Globus pallidus (tissue), 1 donor: ENCODE measurements at places on chromosomes 13 and 19.

GRCh38 chr19:10078329-10078728, 7.8 kb upstream of the SHFL start:
- no peak for DNase-seq

DNA sequence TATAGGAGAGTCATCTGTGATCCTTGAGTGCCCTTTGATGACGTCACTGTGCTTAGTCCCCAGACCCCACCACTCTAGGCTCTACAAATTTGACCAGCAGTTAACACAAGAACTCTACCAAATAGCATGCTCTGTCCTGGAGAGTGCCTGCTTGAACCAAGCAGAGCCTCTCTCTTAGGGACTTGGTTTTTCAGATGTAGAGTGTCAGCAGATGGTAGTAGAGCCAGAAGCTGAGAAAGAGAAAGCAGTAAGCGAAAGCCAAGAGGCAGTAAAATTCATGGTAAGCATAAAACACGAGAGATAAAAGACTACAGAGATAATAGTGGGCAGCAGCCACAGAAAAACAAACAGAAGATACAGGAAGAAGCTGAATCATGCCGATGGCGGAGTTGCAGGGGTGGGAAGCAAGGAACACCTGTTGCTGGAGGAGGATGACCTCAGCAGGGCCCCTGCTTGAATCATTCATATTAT, 193.3 kb downstream of the SLC7A1 start:
- no peak for DNase-seq

- no peak for DNase-seq
Measured at GRCh38 chr19:19305696-19306095, 14.6 kb downstream of the SUGP1 start.

DNA sequence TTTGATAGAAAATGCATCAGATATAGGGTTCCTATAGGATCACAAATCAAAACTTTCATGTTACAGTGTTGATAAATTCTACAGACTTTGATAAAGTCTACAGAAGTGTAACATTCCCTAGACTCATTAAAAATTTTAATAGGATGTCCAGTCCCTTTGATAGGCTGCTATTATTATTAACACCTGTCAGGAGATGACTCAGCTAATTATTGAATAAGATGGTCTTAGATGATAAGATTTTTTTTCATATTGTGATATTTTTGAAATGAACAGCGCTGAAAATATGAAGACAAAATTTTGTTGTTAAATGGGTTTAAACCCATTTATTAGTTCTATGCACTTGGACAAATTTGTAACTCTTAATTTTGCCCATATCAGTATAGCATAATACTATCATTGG, 356.8 kb upstream of the SLITRK1 start:
- no peak for DNase-seq

- no peak for DNase-seq
Measured at GRCh38 chr19:40933025-40933424, 51.0 kb upstream of the CYP2A7 start.

- DNase-seq, result peak; percentile 46
Measured at GRCh38 chr13:51785712-51786424, 18.1 kb downstream of the DHRS12 start.

DNA sequence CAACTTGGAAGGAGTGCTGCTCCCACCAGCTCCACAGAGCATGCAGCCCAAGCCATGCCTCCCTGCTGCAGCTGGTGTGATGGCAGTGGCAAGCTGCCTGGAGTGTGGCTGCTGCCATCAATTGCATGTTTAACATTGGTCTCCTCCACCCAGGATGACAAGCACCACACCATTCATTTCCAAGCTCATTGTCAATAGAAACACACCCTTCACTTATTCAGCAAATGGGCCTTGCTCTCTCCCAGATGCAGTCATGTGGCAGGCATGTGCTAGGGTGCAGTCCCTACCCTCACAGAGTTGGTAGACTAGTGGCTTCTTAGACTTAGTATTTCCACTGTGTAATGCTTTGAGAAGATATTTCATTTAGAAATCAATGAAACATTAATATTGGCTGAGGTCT, 70.8 kb upstream of the FGF14 start:
- DNase-seq, result no peak

DNA sequence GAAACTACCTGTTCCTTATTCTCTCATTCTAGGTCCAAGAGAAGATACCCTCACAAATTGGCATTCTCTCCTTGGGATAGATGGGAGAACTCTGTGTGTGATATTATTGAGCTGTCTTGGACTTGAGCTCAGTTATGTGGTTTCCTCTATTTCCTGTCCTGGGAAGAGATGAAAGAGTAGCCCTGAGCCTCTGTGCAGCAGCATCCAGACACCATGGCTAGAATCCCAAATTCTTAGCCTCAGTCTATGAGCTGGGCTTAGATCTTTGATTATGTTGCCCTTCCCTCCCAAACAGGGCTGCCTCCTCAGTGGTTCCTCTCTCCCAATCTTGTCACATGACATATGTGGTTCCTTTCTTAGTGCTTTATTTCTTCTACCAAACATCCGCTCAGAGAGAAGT, 290.7 kb downstream of the SPRY2 start:
- DNase-seq, result no peak

DNA sequence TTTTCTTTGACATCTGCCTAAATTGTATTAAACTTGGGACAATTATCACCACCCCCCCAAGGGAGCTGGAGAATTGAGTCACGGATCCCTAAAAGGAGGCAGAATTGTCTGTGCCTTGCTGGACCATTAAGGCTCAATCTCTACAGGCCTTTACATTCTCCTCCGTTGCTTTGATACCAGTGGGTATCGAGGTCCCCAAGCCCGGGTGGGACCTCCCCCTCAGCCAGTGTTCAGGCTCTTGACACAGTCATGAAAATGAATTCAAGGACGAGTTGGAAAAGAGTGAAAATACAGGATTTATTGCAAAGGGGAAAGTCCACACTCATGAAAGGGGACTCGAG, 5.6 kb downstream of the PPP1R15A start:
- no peak for DNase-seq

- DNase-seq, result no peak
Measured at GRCh38 chr13:27496536-27497273, 46.3 kb upstream of the MTIF3 start.

GRCh38 chr13:32165796-32166195, 134.2 kb downstream of the FRY start:
- DNase-seq, result peak; percentile 75

GRCh38 chr13:20049558-20050473, 91.3 kb downstream of the ZMYM2 start:
- no peak for DNase-seq

GRCh38 chr19:33456845-33457220, 64.8 kb downstream of the PEPD start:
- no peak for DNase-seq

DNA sequence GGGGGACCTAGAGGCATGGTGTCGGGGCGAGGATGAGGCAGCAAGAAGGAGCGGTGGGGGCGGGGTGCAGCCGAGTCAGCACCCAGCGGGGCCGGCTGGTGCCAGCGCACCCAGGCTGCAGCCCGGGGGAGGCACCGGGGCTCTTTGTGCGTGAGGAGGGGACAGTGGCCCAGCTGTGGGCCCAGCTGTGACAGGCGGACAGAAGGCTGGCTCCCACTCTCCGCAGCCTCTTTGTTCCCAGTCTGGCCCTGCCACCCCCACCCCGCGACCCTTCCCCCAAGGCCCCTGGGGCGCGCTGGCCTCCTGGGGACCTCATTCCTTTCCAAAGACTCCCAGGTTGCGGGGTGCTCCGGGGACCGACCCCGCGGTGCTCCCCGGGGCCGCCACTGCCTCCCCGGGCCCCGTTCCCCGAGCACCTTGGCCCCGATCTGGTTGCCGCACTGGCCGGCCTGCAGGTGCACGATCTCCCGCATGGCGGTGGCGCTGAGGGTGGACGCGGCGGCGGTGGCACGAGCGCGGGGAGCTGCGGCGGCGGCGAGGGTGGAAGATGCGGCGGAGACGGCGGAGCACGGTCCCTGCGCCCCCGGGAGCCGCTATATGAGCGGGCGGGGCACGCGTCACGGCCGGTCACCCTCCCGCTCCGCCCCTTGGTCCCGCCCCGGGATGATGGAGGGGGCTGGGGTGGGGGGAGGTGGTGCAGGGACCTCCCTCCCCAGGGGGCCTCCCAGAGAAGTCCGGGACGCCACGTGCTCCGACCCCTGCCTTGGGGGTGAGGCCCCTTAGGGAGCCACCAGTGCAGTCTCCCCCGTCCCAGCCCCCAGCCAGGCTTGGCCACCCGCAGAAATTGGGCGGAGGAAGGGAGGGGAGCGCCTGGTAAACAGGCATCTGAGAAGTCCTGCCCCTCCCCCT, at the start of gene TUBB4A:
TSS of gene TUBB4A (minus strand) at position 570 of the 909 bp plus-strand sequence. CDS start at position 473, 97 bp downstream.
- peak; percentile 92 for DNase-seq

DNA sequence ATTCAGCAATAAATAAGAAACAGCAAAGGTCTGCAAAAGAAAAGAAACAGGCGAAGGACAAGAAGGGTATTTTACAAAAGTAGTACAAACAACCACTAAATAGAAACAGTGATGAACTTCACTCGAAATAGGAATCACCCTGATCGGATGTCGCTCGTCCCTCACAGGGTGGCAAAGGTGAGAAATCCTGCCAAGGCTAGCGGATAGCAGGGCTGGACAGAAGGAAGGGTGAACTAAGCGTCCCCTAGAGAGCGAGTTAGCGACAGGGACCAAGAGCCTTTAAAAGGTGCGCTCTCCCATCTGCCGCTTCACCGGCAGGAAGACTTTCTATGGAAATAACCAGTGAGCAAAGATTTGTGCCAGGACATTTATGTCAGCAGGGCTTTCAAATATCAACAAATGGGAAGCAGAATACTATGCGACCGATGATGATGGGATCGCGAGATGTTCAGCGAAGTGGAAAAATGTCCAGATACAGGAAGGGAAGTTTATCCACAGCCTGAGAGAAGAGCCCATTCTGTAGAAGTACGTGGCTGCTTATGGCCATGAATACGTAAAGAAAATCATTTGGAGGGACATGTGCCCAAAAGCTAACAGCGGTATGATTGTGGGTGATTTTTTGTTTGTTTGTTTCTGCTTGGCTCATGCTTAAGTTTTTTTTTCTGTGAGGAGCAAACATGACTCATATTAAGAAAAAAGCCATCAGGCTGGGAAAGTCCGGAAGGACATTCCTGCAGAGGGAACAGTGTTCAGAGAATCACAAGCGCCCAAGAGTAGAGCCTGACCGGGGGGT, 18.9 kb downstream of the ELAVL1 start:
- DNase-seq, result no peak

DNA sequence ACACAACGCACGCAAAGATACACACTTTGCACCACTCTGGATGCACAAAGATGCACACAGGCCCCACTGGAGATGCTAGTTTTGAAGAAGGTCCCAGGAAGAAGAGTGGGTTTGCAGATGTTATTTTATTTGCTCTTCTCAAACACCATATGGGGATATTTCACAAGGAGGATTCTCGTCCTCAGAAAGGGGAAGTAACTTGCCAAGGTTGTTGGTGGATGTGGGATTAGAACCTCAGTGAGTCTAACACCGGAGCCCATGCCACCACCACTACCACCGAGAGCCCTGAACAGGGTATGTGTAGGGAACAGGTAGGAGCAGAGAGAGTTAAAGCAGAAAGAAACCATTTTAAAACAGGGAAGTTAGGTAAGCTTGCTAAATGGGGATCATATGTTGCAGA, 9.6 kb upstream of the CEACAM6 start:
- no peak for DNase-seq

- peak; percentile 84 for DNase-seq
Measured at GRCh38 chr19:37506387-37507166, at the start of gene ZNF793. TSS of gene ZNF793 (plus strand) at chr19:37506939. CDS start at chr19:37523440, 16,501 bp downstream.

DNA sequence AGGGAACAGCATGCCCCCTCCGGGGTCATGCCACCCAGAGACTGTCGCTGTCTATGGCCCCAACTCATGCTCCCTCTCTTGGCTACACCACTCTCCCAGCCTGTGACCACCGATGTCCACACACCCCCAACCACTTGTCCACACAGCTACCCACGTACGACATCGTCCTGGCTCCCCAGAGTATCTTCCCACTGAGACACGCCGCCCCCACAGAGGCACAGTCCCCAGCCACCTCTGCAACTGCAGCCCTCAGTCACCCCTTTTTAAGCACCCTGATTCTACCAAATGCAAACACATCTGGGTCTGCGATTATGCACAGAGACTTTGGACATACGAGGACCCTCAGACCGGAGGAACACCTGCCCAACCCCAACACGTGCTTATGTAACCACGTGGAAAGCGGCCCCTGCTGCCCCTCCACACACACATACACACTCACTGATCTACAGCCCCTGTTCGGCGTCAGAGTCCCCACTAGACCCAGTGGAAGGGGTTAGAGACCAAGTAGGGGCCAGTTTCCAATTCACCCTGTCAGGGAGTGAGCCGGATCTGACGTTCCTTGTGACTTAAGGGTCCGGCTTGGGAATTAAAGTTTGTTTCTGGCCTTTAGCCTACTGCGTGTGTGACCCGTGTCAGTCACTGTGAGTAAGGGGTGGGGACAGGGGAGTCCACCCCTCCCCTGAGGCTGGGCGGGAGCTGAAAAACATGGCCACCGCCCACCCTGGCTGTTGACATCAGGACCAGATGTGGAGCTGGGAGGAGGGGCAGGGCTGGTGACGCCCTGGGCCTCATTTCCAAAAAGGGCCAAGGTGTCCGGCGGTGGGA, 11.9 kb upstream of the AXL start:
- no peak for DNase-seq

GRCh38 chr19:39199025-39199424, 2.3 kb downstream of the NCCRP1 start:
- DNase-seq, result peak; percentile 75

DNA sequence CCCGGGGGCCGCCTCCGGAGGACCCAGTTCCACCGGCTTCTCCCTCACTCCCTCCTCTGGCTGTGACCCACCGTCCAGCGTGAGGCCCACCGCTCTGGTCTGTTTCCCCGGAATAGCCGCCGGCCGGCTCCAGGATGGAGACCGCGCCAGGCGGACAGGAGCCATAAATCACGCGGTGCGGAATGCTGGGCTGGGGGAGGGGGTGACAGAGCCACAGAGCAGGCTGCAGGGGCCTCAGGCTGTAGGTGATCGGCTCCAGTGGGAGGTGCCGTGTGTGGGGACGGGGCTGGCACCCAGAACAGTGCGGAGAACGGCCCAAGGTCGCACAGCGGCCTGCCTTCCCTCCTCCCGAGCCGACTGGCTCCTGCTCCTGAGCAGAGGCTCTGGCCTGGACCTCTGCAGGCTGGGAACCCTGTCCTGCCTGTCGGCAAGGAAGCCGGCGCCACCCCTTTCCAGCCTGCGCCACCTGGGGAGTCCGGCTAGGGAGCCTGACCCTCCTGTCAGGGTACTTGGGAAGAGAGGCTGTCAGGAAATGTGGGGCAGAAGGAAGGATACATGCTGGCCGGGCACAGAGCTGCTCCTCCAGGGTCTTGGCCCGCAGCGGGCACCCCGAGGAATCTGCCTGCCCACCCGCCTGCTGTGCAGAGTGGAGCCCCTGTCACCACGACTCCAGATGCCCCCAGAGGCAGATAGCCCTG, 8.3 kb downstream of the PIAS4 start:
- no peak for DNase-seq

DNA sequence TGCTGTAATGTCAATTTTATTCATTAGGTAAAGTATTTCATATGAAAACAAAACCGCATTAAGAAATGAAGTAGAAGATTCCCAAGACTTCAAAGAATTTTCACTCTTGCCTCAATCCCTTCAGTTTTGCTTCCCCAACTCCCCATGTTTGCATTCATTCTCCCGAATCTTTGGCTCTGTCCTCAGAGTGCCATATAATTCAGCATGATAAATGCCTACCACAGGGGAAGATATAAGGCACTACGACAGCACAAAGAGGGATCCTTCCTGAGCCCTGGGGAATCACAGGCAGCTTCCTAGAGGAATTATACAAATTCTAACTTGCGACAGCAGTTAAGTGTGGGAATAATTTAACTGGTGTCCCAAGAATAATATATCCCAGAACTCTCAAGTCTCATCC, 68.5 kb downstream of the TSC22D1 start:
- DNase-seq, result no peak

- no peak for DNase-seq
Measured at GRCh38 chr13:35378939-35379338, 97.5 kb downstream of the MAB21L1 start.

GRCh38 chr19:38284422-38284821, 19.6 kb upstream of the C19orf33 start:
- peak; percentile 27 for DNase-seq
